Hippocampal formation (tissue), 2 donors: ENCODE measurements at places on chromosomes 1 and 21.

DNA sequence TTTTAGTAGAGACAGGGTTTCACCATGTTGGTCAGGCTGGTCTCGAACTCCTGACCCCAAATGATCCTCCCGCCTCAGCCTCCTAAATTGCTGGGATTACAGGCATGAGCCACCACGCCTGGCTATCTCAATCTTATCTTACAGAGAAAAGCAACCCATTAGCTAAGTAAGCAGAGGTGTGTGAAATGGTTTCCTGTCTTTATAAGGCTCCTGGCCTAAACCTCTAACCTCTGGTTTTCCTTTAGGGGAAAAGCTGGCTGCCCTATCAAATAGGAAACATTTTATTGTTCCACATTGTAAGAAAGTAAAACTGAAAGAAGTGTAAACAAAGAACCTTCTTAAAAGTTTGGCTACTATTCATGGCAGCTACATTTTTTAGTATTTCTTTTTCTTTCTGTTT is 78.3 kb upstream of the MORC3 start:
- DNase-seq = no peak

GRCh38 chr1:235642011-235642942 is 7.3 kb downstream of the GNG4 start:
- no peak for DNase-seq

DNA sequence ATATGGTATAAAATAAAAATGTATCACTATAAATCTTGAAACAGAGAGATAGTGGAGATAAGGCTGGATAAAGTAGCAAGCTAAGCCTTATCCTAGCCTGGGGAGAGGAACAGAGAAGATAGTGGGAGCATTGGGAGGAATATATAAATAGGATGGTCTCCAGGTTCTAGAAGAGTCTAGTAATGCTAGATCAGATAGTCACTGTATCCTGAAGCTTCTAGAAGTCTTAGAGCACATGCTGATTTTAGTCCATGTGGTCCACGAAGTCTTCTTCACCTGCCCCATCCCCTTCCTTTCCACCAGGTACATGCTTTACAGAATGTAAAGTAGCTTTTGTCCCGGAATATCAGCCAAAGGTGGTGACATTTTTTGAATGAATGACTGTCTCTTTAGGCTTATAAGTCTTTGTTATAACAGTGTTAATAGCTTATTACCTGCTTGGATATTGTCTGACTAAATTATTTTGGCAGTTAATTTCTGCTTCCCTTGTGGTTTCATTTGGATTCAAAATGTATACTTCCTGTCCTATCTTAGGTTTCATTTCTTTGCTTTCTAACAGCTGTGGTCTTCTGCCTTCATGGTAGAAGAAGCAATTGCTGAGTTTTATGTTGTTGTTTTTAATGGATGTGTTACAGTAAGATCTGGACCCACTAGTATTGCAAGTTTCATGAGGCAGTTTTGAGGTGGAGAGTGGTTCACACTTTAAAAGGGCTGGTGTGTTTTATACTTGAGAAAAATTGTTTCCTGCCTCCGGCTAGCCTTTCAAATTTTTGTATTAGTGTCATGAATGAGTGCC is 5.9 kb downstream of the SMG7 start:
- DNase-seq = no peak

GRCh38 chr21:34132926-34133325 is 59.5 kb downstream of the MRPS6 start:
- no peak for DNase-seq

- no peak for DNase-seq
These were observed 24.0 kb downstream of the WDR4 start for GRCh38 chr21:42855171-42855936.

- DNase-seq = no peak
These were observed 332.8 kb downstream of the DISC1 start for GRCh38 chr1:231959225-231959884.

- no peak for DNase-seq
These were observed 198.3 kb downstream of the CYYR1 start for GRCh38 chr21:26374817-26375216.

GRCh38 chr1:247822060-247822459 is 1.9 kb downstream of the OR14A16 start:
- DNase-seq = no peak

- DNase-seq = no peak
These were observed 21.8 kb downstream of the C1orf116 start for GRCh38 chr1:207010726-207011125.

DNA sequence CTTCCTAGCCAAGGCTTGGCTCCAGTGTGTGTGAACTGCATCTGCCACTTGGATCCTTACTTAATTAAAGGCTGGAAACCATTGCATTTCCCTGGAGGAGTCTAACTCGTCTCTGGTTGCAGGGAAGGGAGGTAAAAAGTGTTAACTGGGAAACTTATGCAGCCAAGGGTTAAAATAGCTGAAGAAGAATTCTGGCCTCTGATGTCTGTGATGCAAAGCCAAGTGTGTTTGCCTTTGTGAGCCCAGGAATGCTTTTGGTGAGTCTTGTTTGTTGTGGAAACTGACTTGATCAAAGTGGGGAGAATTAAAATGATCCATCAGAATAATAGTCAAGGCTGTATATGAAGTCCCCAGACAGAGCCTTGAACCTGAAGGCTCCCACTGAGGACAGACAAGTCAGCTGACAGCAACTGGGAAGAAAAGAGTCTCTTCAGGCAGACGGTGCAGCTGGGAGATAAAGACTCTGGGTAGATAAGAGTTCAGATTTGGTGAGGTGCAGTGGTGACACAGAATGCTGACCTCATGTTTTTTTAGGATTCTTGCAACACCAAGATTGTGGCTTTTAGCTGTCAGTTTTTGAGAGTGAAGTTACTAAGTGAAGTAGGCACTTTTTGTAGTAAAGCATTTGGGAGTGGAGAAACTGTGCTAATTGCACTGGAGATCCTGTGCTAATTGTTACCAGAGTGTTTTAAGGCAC is 59.5 kb upstream of the WLS start:
- DNase-seq = no peak

GRCh38 chr21:14284481-14284880 is 68.5 kb downstream of the RBM11 start:
- DNase-seq = no peak

DNA sequence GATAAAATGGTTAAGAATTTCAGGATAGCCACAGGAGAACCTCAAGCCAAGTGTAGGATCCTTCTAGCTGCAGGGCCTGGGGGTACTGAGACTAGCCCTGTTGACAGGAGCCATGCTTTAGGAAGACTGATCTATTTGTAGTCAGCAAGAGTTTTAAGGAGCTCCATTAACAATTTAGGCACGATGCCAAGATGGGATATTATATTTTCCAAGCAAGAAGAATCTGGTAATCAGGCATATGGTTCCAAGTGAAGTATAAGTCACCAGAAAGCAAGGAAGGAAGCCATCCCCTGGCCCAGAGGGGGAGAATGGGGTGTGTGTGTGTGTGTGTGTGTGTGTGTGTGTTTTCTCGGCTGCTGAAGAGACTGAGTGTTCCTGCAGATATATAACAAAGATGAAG is 7.0 kb downstream of the IFNAR2 start:
- no peak for DNase-seq
